ENCODE measurements at places on chromosomes 7 and 10. TPM values are rescaled to one million over a fixed set of nuclear protein-coding genes. Genes with fewer than 3 reads are reported as not detected.

CYP2W1 gene
- 0.12 TPM for total RNA-seq

GLUD1 gene
- 40.0 TPM for total RNA-seq

AOC1 gene
- total RNA-seq = 7.1 TPM

FAM237B gene
- total RNA-seq = not detected

OR2A42 gene
- total RNA-seq = not detected

CC2D2B gene
- total RNA-seq = 0.29 TPM

DNA sequence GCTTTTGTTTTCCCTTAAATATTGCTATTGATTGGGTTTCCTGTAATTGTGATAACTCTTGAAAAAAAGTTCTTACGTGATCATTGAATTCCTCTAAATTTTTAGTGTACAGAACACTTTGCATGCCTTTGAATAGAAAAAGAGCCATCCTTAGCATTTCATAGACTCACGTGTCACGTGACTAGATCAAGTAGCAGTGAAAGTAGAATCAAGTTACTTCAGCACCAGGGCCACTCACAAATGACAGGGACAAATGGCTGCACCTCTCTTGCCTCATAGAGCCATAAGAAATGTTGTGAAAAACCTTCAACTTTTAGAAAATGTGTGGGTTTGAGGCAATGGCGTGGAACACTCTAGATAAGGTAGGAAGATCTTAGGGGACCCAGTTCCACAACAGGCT is 203.8 kb downstream of the ZEB1 start:
- DNase-seq = no peak

DNA sequence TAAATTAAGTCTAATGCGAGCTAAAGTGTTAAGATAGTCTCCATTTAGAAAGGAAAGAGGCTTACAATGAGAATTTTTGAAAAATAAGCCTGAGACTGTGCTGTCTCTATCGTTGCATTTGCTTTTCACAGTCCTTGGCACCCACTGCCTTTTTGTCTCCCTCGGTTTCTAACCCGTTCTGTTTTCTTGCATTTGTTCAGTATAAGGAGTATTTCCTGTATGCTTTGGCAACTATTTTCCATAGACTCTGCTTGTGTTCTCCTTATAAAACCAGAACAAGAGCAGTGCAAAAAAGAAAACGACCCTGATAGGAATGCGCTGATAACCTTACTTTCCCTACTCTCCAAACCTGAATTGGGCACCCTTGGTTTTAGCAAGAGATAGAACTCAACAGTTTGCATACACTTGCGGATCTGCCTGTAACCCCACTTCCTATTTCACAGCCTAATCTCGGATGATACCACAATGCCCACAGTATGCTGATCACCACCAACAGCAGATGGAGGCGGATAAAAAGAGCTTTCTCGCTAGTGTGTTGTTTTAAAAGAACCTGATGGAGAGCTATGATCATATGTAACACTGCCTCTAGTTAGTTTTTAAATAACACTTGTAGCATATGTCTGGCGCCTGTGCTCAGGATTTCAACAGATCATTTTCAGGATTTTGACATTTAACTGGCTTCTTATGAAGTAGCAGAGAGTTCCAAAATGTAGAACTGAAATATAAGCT is 1.6 kb upstream of the ARHGAP12 start:
- DNase-seq = no peak

DNA sequence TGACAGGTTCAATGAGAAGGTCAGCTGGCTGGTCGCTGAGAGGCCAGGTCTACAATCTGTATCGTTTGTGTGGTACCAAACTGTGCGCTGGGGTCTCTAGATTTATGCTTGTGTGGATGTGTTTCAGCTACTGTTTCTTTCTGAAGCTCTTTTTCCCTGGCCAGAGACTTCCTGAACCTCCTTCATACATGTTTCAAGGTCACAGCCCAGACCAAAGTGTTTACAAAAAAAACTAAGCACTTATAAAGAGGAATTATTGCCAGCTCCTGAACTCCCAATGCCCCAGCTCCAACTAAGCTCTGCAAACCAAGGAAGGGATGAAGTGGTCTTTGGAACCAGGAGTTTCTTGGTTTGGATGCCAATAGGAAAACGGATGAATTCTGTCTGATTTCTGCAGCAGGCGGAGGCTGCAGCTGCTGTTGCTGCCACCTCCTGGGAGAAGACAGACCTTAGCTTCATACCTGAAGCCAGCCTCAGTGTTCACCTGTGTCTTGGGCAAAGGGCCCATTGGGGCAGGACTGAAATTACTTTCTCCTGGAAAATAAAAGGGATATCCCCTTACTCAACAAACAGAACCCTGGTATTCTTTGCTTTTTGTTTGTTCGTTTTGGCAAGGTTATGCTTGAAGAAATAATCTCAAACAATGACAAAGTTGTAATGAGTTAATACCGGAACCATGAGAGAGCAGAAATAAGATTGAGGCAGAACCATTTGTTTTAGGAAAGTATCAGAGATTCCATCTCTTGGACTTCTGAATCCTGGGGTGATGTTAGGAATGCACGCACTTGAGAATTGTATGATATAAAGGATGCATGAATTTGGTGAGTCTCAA is 24.6 kb upstream of the MKLN1 start:
- peak; percentile 46 for DNase-seq

GRCh38 chr7:111678986-111679385 is 116.7 kb upstream of the IMMP2L start:
- DNase-seq = no peak

DNA sequence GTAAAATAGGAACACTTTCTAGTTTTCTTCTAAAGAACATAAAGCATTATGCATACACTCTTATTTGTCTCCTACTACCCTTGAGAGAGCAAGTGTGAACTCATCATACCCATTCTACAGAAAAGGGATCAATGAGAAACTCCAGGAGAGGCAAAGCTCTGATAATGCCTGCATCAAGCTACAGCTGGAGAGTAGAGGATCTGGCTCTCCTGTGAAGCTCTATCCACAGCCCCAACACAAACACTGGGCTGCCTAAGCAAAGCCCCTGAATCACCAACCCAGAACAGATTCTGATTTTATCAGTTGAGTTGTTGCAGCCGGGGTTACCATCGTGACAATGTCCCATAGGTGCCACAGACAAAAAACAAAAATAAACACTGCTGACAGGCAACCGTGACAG is 74.9 kb downstream of the NUDCD3 start:
- DNase-seq = no peak

DNA sequence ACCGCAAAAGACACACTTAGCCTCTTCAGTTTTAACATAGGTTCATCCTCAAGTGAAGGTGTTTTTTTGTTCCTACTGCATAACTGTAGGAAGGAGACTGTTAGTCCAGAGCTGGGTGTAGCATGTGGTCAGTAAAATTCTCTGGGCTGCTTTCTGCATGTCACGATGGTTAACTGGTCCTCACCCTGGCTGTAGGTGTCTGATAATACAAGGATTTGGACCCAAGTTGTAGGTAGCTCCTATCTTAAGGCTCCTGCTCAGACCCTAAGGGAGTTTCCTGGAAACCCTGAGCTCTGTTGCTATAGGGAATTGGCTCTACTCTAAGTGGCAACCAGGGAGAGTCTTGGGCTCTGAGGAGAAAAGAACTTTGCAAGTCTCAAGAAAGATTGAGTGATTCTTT is 112.9 kb downstream of the SAMD9 start:
- no peak for DNase-seq

GRCh38 chr7:42877862-42878261 is 34.0 kb downstream of the C7orf25 start:
- no peak for DNase-seq

GRCh38 chr10:47195274-47195885 is 104.6 kb upstream of the GDF10 start:
- no peak for DNase-seq

- DNase-seq = no peak
Measured at GRCh38 chr7:83519240-83519639, 129.7 kb downstream of the SEMA3E start.

GRCh38 chr7:2157473-2158279 is 75.1 kb downstream of the MAD1L1 start:
- no peak for DNase-seq

- DNase-seq = peak; percentile 35
Measured at GRCh38 chr10:97916586-97916985, 66.9 kb downstream of the GOLGA7B start.

GRCh38 chr10:95785942-95786669 is 30.1 kb downstream of the ENTPD1 start:
- no peak for DNase-seq

Data from pancreas (tissue), 10 donors.